ENCODE measurements at places on chromosomes 13 and 19.

GRCh38 chr13:46569456-46569855, 16.5 kb downstream of the LRCH1 start:
- DNase-seq = no peak

DNA sequence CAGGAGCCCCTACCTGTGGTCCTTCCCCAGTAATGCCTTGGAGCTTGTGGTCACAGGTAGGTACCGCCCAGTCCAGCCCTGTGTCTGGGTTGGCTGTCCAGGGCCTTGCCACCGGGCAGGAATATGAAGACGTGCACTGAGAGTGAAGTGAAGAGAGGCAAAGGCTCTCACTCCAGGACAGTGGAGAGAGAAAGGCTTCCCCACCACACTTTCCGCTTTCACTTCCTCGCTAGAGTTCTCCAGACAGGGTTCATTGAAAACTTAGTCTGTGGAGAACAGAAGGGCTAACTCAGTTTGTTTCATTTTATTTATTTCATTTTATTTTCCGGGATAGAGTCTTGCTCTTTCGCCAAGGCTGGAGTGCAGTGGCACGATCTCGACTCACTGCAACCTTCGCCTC, 14.2 kb downstream of the FCAR start:
- DNase-seq = no peak

DNA sequence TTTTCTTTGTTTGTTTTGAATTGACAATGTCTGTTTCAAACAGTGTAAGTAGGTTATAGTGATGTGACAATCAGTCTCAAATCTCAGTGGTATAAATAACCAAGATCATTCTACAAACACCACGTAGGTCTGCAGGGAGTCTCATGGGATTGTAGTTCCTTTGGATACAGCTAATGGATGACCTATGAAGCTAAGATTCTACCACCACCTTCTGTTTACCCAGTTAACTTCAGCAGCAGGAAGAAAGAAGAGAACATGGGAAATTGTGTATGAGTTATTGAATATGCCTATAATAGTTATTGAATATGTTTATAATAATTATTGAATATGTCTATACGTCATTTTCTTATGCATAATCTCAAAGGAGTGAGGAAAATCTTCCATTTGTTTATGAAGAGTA, 63.9 kb upstream of the SLITRK5 start:
- DNase-seq = no peak

DNA sequence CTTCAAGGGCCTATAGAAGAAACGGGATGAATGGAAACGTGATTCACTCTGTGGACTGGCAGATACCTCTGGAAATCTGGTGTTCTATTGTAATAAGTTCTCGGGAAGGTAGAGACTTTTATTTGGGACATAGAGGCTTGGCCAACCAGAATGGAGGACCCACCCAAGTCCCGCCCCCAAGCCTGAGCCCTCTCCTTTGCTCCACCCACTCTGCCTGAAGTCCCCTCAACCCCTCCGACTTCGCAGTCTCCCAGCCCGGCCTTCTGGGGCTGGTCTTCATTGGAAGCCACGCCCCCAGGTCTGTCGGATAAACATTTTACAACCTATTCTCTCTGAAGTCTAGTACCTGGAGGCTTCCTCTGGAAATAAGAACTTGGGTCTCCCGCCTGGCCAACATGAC, 16.9 kb downstream of the FBXL12 start:
- no peak for DNase-seq

DNA sequence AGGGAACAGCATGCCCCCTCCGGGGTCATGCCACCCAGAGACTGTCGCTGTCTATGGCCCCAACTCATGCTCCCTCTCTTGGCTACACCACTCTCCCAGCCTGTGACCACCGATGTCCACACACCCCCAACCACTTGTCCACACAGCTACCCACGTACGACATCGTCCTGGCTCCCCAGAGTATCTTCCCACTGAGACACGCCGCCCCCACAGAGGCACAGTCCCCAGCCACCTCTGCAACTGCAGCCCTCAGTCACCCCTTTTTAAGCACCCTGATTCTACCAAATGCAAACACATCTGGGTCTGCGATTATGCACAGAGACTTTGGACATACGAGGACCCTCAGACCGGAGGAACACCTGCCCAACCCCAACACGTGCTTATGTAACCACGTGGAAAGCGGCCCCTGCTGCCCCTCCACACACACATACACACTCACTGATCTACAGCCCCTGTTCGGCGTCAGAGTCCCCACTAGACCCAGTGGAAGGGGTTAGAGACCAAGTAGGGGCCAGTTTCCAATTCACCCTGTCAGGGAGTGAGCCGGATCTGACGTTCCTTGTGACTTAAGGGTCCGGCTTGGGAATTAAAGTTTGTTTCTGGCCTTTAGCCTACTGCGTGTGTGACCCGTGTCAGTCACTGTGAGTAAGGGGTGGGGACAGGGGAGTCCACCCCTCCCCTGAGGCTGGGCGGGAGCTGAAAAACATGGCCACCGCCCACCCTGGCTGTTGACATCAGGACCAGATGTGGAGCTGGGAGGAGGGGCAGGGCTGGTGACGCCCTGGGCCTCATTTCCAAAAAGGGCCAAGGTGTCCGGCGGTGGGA, 11.9 kb upstream of the AXL start:
- no peak for DNase-seq

GRCh38 chr19:32910874-32911273, 41.3 kb upstream of the SLC7A9 start:
- no peak for DNase-seq

- DNase-seq = no peak
Measured at GRCh38 chr13:53136554-53137215, 108.1 kb downstream of the OLFM4 start.

GRCh38 chr19:51339313-51339686, 2.6 kb downstream of the VSIG10L start:
- DNase-seq = no peak

DNA sequence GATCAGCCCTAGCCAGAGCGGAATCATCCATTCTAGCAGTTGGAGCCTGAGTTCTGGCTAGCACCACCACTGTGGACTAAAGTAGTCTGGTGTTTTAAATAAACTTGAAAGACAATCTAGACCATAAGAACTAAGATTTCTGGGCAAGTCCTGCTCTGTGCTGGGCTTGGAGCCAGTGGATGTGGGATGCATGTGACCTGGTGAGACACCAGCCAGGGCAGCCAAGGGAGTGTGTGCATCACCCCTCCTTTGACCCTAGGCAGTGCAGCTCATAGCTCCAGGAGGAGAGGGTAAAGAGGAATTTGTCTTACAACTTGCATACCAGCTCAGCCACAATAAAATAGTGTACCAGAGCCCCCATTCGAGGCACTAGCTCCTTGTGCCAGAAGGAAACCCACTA, 21.0 kb downstream of the ITGBL1 start:
- no peak for DNase-seq

- no peak for DNase-seq
Measured at GRCh38 chr13:79503473-79504017, 22.6 kb downstream of the NDFIP2 start.

GRCh38 chr13:95360464-95361097, 59.3 kb upstream of the ABCC4 start:
- DNase-seq = no peak

All from AML-193 (cell line).